ENCODE measurements at places on chromosomes 6 and 20.

DNA sequence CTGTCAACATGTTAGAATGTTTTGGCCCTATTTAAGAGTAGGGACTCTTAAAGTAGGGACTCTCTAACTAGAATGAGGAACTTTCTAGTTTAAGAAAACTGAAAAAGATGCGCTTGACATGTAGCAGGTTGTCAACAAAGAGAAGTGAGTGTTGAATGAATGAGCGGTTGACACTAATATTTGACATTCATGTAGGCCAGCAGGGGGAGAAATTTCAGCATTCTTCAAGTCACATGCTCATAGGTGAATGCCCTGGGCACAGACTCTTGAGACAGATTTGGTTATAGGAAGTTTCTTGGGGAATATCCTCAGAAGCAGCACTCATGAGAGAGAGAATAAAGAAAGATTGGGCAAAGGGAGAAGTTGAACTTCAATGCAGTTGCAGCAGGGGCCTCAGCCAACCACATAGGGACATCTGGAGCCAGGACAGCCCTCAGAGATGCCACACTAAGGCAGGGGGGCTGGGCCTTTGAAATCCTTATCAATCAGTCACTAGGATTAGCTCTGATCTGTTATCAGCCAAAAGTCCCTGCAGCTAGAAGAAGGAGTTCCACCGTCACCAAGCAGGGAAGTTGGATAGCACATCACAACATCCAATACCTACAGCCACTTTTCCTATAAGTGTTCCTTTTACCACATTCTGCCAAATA, 145.1 kb upstream of the FKBP1C start:
- DNase-seq = no peak

DNA sequence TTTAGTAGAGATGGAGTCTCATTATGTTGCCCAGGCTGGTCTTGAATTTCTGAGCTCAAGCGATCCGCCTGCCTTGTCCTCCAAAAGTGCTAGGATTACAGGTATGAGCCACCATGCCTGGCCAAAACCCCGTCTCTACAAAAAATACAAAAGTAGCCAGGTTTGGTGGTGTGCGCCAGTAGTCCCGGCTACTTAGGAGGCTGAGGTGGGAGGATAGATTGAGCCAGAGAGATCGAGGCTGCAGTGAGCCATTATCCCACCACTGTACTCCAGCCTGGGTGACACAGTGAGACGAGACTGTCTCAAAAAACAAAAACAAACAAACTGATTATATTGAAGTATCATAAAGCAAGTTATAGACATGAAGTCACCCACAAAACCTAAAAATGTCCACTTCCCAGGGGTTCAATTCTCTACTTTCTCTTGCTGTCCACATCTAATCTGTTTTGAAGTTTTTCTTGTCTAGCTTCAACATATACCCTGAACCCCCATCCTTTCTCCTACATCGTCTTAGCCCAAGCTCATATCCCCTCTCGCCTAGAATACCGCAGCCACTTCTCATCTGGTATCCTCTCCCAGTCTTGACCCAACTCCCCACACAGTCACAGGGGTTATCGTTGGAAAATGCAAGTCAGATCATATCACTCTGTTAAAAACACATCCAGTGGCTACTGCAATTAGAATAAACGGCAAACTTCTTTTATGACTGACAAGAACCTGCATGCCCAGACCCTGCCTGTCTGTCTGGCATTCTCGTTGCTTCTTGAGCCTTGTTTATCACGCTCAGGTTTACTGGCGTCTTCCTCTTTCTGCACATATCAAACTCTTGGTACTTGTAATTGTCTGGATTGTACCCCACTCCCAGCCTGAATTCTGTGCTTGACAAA, 20.1 kb upstream of the NCOA3 start:
- DNase-seq = no peak

- no peak for DNase-seq
Observed at GRCh38 chr6:15504581-15505350, 158.1 kb downstream of the DTNBP1 start.

DNA sequence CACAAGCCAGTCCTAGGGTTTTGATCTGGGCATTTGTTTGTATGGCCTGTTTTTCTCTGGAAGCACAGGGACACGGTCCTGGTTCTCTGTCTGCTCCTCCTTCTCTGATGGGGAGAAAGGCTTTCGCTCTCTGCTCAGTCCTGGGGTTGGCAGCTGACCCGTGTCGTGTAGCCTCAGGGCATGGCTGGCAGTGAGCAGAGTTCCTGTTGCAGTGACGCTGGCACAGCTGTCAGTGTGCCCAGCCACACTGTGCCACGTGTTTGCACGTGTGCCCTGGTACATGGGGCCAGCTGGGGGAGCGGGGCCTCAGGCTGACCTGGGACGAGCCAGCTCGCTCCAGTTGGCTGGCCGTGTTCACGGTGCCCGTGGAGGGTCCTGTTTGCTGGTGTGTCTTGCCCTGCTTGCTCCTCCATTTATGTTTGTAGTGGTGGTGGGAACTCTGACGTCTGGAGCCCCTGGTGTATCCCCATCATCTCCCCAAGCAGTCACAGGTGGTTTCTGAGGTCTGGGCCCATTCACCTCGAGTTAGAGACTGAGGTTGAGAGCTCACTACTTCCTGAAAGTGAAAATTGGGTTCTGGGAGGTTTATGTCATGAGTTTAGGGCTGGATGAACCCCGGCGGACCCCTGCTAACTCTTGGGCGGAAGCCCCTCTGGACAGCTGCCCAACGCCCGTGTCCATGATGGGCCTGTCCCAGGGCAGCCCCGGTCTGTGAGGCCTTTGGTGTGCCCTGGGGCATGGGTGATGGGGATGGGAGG, 10.2 kb upstream of the DNAJC5 start:
- DNase-seq = no peak

DNA sequence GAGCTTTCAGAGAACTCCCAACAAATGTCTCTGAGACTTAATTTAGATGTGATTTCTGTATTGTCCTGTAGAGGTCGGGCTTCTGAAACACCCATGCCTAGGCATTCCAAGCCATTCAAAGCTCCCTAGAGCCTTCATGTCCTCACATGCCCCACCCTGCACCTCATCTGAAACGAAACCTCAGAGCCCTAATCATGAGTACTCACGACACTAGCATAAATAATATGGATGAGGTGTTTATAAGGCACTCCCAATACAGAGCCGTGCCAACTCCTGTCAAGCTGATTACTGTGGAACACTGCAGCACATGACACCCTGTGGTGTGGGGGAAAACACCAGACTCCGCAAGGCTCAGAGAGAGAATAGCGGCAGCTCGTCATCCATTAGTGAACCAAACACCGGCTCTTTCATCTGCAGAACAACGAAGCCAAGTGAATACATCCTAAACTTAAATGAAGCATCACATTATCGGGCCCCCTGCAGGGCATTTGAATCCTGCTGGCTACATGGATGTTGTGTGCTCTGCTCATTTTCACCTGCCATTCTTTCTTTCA, 83.8 kb downstream of the FNDC1 start:
- no peak for DNase-seq

All from activated T-cell treated with anti-CD3 and anti-CD28 coated beads for 24 hours (primary cell).